ENCODE measurements at places on chromosomes 2 and 18.

- no peak for DNase-seq
These were observed 389.6 kb downstream of the TRIB2 start for GRCh38 chr2:13106302-13106701.

- DNase-seq, result no peak
These were observed 33.1 kb downstream of the MBD2 start for GRCh38 chr18:54191352-54191751.

DNA sequence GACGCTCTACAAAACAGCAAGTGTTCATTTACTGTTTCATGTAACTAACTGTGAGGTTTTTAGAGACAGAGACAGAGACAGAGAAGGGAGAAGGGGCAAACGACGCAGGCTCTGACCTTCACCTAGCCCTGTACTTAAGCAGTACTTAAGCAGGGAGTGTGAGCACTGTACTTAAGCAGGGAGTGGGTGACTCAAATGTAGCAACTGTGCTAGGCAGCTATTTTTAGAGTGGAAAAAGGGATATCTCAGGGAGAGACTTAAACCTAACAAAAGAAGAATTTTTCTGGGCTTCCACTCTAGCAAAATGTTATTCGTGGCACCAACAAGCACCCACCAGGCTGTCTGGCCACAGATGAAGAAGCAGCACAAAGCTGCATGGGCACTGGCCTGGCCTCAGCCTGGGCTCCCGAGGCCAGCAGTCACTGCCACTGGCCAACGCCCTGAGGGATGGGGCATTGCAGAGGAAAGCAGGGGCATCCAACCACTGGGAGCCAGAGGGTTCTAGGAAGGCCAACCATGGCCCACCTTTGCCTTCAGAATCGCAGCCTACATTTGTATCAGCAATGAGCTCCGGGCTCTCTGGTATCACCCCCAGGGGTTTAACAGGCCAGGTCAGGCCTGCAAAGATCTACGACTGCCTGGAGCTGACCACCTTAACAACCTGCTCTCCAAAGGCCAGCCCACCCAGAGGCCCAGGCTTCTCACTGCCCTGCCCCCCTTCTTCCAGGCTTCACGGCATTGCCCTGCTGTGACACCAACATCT is 154.3 kb downstream of the TTC32 start:
- DNase-seq, result no peak

DNA sequence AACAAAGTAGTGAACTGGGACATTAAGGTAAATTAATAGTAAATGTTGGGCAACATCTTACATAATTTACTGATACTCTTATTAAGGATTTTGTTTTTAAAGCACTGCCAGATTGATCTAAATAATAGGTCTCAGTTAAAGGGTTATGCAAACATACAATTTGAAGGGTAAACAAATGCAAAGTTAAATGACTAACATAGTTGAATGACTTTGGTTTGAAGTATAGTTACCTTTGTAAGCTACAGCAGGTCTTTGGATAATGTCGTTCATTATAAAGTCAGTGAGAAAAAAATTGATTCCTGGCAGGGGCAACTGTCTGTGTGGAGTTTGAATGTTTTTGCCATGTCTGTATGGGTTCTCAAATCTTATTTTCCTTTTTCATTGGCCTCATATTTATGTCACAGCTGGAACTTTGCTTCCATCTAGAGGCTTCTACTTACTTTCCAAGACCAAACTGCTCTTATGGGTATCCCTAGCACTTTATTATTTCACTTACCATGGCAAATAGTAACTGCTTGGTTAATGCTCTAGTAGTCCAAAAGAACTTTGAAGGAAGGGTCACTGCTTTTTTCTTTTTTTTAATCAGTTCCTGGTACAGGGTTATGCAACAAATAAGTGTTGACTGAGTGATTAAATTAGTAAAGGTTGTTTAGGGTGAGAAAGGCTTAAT is 107.8 kb downstream of the NBEAL1 start:
- DNase-seq, result no peak

GRCh38 chr2:149931486-149931885 is 343.9 kb upstream of the MMADHC start:
- DNase-seq, result no peak

- no peak for DNase-seq
These were observed 193.5 kb upstream of the EPC2 start for GRCh38 chr2:148451046-148451445.

DNA sequence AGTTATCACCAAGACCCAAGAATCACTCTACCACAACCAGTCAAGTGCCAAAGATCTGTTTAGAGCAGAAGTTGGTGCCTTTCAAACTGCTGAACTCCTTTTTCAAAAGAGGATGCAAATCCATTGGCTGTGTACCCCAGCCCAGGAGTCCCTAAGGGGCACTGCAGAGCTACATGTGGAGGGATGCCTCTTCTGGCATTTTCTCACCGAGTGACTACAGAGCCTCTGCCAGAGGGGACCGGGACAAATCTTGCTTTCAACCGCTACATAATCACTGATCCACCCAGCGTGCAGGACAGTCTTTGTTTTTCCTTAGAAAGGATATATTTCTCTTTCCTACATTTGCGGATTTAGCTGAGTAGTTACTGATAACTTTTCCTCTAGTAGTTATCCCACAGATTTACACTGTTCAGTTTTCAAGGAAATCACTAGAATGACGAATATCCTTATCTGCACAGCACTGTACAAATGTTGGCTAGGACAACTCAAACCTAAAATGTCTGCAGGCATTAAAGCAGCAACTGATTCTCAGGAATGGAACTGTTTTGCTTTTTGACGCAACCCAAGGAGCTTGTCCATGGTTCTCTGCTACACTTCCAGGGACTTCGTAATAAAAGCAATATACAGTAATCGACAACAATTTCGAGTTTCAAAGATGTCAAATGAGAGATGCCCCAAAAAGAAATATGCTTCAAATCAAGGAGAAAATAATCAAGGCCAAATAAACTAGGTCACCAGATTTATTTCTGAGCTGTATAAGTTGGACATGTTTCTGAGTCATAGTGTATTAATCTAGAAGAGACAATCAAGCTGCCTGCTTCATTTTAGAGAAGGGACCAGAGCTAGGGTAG is 24.1 kb downstream of the EPB41L3 start:
- no peak for DNase-seq

- no peak for DNase-seq
These were observed 33.2 kb downstream of the PSD4 start for GRCh38 chr2:113207021-113207420.

- no peak for DNase-seq
These were observed 21.3 kb downstream of the PDCD1 start for GRCh38 chr2:241837197-241837965.

GRCh38 chr2:156935616-156936015 is 321.9 kb upstream of the GALNT5 start:
- DNase-seq, result no peak
